ENCODE measurements at places on chromosomes 1 and 21.

- DNase-seq = no peak
These were observed 32.2 kb upstream of the UBE2U start for GRCh38 chr1:64171246-64171645.

GRCh38 chr1:183908079-183908478 is 103.2 kb downstream of the RGL1 start:
- DNase-seq = no peak

DNA sequence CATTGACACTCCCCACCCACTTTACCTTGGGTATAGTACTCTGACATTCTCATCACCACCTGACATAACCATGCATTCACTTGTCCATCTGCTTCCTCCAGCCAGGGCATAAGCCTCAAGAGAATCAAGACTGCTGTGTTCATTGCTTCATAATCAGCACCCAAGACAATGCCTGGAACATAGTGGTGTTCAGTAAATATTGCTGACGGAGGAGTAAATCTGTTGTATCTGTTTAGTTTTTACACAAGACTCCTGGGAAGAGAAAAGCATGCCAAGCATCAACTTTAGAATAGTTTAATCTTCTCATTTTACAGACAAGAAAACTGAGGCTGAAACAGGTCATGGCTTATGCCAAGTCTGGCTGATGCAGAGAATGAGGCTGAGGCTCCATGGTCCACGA is 173.9 kb upstream of the DUSP10 start:
- DNase-seq = no peak

DNA sequence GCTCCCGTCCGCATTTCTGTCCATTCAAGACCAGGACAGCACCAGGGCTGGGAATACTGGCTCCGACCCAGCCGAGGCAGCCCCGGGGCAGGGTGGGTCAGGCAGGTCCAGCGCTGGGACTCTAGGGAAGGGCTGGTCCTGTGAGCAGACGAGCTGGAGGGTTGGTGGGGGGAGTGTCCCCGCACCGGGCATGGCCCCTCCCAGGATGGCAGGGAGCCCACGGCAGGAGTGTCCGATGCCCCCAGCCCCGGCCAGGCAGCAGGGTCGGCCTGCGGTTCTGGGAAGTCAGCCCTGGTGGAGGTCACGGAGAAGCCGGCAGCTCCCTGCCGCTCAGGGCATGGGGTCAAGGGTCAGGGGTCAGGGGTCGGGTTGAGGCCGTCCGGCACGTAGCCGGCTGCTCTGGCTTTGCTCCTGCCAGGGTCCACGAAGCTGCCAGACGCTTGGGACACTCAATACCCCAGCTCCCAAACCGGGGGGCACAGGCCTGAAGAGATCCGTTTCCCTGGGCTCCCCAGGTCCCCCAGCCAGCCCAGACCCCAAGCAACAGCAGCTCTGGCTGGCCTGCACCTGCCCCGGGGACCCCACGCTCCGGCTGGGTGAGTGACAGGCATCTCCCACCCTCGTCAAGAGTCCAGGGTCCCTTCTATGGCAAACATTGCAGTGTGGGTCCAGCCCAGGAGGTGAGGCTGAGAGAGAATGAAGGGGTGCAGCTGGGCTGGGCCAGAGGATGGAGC is 6.7 kb downstream of the C1QTNF12 start:
- DNase-seq = no peak

DNA sequence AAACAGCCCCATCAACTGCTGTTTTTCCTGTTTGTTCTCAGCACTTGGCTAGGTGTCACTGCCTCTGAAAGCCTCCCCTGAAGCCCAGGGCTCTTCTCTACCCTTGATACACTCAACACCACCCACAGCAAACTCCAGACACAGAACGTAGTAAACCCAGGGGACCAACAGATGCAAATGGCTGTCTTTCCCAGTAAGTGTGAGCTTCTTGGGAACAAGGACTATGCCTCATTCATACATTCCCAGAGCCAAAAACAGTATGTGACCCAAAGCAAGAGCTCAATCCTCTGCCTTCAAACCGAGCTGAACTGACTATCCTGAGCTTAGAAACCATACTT is 4.4 kb downstream of the LBR start:
- no peak for DNase-seq

GRCh38 chr1:20634594-20635084 is 1.4 kb downstream of the PINK1 start:
- DNase-seq = no peak

DNA sequence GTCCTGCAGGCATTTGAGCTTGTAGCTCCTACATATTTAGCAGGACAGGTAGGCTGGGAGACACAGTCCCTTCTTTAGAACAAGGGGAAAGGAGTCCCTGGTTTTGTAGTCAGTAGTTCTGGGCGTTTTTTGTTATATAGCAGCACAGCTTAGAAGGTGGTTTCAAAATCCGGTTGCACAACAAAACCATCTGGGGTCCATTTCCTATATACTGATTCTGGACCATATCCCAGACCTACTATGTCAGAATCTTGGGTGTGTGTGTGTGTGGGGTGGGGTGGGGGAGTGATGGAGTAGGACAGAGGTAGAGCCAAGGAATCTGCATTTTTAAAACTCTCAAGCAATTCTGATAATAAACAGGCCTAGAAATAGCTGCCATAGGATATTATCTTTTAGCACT is 21.6 kb downstream of the METTL13 start:
- no peak for DNase-seq

DNA sequence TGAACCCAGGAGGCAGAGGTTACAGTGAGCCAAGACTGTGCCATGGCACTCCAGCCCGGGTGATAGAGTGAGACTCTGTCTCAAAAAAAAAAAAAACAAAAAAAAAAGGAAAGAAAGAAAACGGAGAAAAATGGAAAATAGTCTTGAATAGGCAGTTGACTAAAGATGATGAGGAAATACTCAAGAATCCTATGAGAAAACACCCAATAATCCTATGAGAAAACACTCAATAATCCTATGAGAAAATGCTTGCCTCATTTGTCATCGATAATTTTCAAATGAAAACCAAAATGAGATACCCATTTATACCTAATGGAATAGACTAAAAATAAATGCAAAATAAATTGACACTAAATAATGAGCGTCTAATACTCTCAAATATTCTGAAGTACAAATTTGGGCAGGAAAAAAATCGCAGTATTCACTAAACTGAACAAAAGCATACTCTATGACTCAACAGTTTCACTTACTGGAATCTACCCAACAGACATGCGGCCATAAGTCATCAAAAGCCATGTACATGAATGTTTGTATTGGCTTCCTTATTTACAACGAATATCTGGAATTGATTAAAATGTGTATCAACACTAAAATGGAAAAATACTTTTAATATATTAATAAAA is 733.9 kb upstream of the CHRM3 start:
- no peak for DNase-seq

DNA sequence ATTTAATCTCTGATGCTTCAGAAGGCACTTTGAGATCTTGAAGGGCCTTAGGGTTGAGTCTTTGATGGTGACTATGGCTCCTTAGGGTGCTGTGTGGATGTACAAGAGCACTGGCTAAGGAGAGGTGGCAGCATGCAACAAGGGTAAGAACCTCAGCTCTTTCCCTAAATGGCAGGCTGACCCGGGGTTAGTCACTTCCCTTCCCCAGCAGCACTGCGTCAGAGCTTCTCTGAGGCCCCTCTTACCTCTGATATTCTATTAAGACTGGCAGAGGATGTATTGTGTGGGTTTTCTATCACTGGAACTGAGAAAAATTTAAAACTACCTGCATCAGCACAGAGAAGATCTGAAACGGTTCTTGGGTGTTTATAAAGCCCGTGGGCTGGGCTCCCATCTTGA is 11.8 kb downstream of the C1orf116 start:
- no peak for DNase-seq

GRCh38 chr1:154837034-154837671 is 32.9 kb downstream of the KCNN3 start:
- no peak for DNase-seq

GRCh38 chr1:215263636-215264035 is 181.1 kb downstream of the KCNK2 start:
- no peak for DNase-seq

GRCh38 chr1:66685670-66686069 is 66.6 kb upstream of the DYNLT5 start:
- no peak for DNase-seq

- no peak for DNase-seq
These were observed 38.4 kb downstream of the NCMAP start for GRCh38 chr1:24594328-24594598.

GRCh38 chr1:4734791-4735190 is 80.4 kb downstream of the AJAP1 start:
- DNase-seq = no peak

- DNase-seq = no peak
These were observed 187.8 kb upstream of the HP1BP3 start for GRCh38 chr1:20974951-20975350.

DNA sequence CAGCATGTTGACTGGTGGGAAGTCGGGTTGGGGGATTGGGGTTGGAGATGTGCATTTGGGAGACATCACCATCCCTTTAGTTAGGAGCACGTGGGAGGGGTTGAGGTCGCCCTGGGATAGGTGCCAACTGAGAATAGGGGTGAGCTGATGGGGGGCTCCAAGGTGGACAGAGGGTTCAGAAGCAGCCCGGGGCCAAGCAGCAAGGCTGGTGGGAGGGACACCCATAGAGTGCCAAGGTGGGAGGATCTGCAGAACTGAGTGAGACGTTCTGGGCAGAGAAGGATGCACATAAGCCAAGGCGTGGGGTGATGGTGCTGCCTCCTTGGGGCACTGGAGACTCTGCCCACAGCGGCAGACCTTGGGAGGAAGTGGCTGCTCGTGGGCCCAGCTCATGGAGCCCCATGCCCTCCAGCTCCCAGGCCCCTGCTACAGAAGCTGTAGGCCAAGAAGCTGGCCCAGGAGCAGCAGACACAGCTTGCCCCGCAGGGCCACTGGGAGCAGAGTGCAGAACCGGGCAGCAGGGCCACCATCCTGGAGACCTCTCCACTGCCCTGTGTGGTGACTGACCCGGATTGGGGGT is 31.4 kb upstream of the PKP1 start:
- no peak for DNase-seq

GRCh38 chr1:168340781-168341482 is 60.3 kb downstream of the TBX19 start:
- DNase-seq = no peak

GRCh38 chr1:246597340-246597739 is 31.1 kb downstream of the CNST start:
- DNase-seq = no peak

DNA sequence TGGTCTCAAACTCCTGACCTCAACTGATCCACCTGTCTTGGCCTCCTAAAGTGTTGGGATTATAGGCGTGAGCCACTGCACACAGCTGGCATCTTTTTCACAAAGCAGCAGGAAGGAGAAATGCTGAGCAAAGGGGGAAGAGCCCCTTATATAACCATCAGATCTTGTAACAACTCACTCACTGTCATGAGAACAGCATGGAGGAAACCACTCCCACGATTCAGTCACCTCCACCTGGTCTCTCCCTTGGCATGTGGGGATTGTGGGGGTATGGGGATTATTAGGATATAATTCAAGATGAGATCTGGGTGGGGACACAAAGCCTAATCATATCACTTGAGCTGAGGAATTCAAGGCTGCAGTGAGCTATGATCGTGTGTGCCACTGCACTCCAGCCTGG is 3.0 kb upstream of the MFSD2A start:
- DNase-seq = no peak

DNA sequence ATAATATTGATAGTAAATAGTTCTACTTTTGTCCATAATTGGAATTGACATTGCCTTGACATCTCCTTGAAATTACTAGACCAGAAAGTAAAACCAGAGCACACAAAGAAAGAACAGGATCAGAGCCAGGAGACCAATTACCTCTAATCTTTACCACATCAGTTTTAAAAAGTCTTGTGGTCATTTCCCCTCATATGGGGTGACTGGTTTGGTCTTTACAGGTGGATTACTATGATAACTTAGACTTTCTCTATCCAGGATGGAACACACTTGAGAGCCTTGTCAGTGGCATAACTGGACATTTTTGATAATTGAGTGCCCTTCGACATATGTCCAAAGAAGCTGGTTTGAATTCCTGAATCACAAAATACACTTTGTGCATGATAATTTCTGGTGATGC is 1148.1 kb upstream of the NCAM2 start:
- no peak for DNase-seq

GRCh38 chr1:196450143-196451095 is 157.8 kb downstream of the KCNT2 start:
- DNase-seq = no peak

- DNase-seq = no peak
These were observed 738 bp downstream of the LURAP1 start for GRCh38 chr1:46203738-46204405.

- no peak for DNase-seq
These were observed 1.0 kb upstream of the OR10J4 start for GRCh38 chr1:159430985-159431384.

DNA sequence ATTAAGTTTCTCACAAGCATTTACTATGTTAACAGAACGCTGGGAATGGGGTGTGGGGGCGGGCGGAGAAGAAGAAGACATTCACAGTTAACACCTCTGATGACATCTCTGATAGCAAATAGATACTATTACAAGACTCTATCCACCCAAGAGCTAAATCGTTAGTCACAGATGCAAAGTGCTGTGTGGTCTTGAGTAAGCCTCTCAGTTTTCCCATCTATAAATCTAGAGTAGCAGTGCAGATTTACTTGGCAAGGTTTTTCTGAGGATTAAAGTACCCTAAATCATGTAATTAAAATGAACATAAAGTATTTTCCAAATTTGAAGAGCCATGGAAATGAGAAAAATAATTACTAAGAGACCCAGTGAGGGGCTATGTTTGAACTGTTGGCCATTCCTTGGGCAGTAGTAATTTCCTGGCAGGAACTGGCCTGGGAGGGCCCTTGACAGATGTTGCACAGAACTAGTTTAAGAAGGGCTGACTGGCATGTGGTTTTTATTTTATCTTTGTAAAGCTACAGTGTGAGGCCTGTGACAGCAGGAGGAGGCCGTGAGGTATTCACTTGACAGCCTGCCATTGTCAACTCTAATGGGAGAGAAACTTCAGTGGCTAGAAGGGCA is 58.7 kb upstream of the APOBEC4 start:
- DNase-seq = no peak

- DNase-seq = no peak
These were observed 265.9 kb upstream of the C1orf105 start for GRCh38 chr1:172154551-172154950.

GRCh38 chr1:53122961-53123413 is 19.5 kb downstream of the SLC1A7 start:
- no peak for DNase-seq

DNA sequence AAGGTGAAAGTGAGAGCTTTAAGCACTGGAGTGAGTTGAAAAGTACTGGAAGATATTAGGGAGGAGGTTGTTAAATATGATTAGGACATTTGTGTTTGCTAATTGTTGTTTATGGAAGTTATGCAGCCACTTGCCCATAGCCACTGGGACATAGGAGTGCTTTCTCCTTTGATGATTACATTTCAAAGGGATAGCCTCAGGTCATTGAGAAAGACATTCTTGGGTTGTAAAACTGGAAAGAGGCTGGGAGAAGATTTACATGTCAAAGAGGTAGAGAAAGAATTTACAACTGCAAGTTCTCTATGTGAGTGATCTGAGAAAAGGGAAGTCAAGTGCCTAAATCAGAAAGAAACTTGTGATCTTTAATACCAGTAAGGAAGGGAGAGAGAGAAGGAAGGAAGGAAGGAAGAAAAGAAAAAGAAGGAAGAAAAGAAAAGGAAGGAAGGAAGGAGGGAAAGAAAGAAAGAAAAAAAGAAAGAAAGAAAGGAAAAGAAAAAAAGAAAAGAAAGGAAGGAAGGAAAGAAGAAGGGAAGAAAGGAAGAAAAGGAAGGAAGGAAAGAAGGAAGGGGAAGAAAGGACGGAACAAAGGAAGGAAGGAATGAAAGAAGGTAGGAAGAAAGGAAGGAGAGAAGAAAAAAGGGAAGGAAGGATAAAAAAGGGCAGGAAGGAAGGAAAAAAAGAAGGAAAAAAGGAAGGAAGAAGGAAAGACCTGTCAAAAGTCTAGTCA is 284.6 kb upstream of the DPYD start:
- no peak for DNase-seq

Data from stimulated activated CD4-positive, alpha-beta T cell treated with anti-CD3 and anti-CD28 coated beads, Interleukin-2, amount 100 ng/mL, for 24 hours (primary cell).